ENCODE measurements at places on chromosomes 11 and 22.
A peak's percentile ranks its signal among the peaks of the same experiment; 100 is the strongest.

DNA sequence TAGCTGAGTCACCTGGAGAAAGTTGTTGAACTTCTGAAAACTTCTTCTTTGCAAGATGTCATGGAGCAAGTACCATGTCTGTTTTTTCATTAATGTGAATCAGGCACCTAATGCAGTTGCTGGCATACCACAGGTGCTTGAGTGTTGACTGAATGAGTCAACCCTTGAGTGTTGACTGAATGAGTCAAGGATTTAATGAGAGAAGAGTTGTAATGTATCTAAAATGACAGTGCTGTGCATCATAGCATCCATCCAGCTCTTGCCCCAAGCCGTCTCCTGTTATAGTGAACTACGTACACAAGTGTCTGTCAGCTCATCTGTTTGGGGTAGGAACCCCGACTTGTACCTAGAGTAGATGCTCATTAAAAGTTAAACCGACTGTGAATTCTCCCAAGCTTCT lies 93.1 kb downstream of the CWC15 start:
- peak; percentile 16 for DNase-seq

DNA sequence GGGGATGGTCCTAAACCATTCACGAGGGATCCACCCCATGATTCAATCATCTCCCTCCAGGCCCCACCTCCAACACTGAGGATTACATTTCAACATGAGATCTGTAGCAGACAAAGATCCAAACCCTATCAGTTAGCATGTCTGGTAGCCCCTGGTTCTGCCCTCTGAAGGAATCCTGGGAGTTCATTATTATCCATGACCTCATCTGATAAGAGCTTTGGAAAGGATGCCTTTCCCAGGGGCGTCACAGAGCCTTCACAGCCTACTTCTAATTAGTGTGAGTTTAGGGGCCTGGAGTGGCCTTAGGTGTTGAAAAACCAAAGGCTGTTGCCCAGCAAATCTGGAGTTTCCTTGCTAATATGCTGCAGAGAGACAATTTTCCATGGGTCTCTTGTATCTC lies 8.6 kb upstream of the EIF3M start:
- DNase-seq, result no peak

- peak; percentile 76 for DNase-seq
These were observed 8.2 kb upstream of the HSPA8 start for GRCh38 chr11:123069908-123070821.

DNA sequence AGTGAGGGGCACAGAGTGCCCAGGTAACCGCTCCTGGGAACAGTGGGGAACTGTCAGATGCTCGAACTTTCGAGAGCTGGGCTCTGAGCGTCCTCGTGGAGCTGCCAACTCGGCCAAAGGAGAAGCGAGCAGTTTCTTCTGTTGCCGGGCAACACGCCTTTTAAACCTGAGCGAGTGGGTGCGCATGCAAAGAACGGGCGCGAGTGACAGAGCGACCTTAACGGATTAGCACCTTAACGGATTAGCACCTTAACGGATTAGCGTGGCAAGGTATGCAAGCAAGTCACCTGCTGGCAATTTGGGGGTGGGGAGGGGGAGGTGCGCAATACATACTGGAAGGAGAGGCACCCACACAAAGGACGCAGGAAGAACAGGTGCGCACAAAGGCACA lies 61.8 kb upstream of the PRODH start:
- DNase-seq, result no peak

- no peak for DNase-seq
These were observed 6.3 kb downstream of the LDHAL6A start for GRCh38 chr11:18461909-18462308.

GRCh38 chr22:48959496-48959895 lies 868.2 kb downstream of the BRD1 start:
- no peak for DNase-seq

DNA sequence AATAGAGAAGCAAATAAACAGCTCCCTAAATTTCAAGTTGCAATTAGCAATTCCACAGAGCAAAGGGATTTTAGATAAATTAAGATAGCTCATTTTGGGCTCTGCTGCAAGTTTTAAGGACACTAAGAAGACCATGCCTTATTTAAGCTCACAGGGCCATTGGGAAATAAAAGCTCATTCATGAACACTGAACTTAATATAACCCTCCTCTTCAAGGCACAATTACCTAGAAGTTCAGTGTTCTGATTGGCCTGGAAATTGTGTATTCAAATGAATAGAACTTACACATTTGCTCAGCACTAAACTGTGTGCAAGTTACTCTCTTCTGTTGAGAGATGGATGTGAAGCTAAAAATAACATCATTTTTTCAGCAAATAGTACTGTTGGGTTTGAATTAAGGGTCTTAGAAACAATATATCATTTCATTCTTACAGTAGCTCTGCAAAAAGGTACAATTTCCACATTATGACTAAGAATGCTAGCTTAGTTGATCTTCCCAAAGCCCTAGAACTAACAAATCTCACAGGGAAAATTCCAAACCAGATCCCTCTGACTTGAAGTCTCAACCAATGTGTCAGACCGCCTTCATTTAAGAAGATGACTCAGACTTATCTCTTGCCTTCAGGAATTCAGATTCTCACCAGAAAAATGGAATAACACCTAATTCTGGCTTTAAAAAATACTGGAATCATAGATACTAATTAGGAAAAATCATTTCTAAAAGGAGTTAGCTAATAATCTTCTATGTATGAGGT lies 87.4 kb upstream of the LRRC55 start:
- no peak for DNase-seq

- DNase-seq, result peak; percentile 41
These were observed 38.0 kb upstream of the TBCEL start for GRCh38 chr11:120985718-120986569.

GRCh38 chr11:22203281-22203680 lies 10.4 kb downstream of the ANO5 start:
- no peak for DNase-seq

GRCh38 chr11:118917481-118918127 lies 8.1 kb downstream of the BCL9L start:
- peak; percentile 63 for DNase-seq

DNA sequence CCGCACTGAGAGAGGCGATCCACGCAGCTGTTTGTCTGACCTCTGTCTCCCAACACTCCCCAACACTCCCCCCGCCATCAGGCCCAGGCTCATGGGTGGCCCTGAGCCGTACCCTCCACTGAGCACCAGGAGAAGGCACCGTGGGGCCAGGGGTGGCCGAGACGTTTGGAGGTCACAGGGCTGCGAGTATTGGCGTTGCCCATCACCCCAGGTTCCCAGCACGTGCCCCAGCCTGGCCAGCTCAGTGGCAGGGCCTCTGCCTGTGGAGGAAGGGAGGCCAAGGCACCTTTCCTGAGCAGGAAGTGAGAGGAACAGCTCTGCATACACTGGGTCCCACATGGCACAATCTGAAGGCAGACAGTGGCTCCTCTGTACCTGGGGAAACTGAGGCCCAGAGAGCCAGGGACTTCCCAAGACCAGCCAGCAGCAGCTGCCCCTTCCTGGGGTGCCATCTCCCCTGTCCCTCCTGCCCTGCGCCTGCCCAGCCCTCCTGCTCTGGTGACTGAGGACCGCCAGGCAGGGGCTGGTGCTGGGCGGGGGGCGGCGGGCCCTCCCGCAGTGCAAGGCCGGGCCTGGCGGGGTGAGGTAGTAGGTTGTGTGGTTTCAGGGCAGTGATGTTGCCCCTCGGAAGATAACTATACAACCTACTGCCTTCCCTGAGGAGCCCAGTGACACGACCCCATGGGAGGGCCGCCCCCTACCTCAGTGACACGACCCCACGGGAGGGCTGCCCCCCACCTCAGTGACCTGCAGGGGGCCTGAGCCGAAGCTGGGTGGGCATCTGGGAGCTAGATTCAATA lies 37.0 kb upstream of the PPARA start:
- no peak for DNase-seq

- DNase-seq, result no peak
These were observed 626.3 kb upstream of the ANO5 start for GRCh38 chr11:21566521-21567117.

DNA sequence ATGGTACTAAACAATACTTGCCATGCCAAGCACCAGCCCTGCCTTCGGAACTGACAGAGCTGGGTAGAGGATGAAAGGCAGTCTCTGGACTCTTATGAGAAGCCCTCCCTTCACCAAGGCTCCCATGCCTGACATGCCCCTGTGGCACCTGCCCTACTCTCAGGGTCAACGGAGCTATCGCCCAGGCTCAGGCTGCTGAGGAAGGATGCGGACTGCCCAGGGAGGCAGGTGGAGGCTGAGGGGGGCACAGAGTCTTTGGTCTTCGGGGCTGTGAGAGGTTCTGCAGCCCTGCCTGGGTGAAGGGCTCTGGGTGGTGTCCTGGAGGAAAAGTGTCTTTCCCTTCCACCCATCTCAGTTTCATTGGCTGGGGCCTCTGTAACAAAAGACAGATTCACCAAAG lies 290.8 kb upstream of the B3GAT1 start:
- no peak for DNase-seq

GRCh38 chr11:48307760-48308386 lies 1.9 kb downstream of the OR4S1 start:
- peak; percentile 80 for DNase-seq

- no peak for DNase-seq
These were observed 25.4 kb downstream of the NEU3 start for GRCh38 chr11:75014129-75014528.

GRCh38 chr22:45376703-45377102 lies 36.7 kb downstream of the SMC1B start:
- no peak for DNase-seq

GRCh38 chr11:128334311-128335044 lies 252.9 kb downstream of the ETS1 start:
- DNase-seq, result no peak

DNA sequence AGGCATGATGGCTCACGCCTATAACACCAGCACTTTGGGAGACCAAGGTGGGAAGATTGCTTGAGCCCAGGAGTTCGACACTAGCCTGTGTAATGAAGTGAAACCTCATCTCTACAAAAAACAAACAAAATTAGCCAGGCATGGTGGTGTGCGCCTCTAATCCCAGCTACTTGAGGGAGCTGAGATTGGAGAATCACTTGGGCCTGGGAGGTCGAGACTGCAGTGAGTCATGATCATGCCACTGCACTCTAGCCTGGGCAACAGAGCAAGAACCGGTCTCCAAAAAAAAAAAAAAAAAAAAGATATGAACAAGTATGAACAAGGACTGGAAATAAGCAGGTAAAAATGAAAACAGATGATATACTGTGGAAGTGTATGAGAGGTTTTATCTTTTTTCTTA lies 54.1 kb upstream of the SOX6 start:
- no peak for DNase-seq

- no peak for DNase-seq
These were observed 462.1 kb downstream of the BUD13 start for GRCh38 chr11:116310698-116311097.
